Inflammatory macrophage (primary cell): ENCODE measurements at places on chromosomes 13 and 19.

- no peak for DNase-seq
Measured at GRCh38 chr13:48429886-48430285, 17.0 kb upstream of the LPAR6 start.

GRCh38 chr13:106329941-106330340 lies 205.5 kb downstream of the EFNB2 start:
- no peak for DNase-seq

DNA sequence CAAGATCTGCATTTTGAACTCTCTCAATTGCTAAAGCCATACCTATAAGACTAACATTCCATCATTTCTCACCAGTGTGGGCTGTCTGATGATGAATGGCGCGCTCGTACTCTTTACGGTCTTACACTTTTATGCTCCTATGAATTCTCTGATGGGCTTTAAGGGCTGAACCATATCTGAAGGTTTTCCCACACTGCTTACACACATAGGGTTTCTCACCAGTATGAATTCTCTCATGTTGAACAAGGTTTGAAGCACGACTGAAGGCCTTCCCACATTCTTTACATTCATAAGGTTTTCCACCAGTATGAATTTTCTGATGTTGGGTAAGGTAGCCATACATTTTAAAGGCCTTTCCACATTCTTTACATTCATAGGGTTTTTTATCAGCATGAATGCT lies 18.8 kb upstream of the ZNF607 start:
- DNase-seq, result no peak

DNA sequence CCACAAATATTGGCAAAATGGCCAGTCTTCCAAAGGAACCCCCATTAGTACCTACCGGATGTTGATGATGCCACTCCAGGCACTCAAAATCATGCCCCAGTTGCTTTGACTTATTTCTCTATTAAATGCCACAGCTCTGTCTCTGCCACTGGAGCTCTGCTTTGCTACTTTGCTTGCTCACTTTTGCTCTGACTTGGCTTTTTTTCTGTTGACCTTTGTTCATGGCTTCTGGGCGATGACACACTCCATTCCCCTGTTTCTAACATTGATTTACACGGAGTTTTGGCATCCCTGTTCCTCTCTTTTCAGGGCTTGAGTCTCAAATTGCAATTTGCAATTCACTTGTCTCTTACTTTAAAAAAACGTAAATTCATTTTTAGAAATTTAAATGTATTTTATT lies 217.1 kb upstream of the SPRY2 start:
- DNase-seq, result no peak

DNA sequence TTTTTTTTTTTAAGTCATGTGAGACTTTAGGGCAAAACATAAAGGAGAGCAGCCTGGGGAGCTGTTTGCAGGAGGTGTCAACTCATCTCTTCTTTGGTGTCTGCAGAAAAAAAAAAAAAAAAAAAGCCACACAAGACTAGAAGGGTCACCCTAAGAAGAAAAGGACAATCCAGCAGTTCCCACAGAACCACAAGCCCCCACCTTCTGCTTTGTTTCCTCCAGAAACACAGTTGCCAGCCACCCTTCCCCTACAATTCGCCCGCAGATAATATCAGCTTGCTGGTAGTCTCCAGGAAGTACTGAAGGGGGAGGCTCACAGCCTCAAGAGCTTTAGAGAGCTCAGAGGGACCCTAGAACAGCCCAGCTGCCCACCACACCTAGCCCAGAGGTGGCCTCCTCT lies 22.3 kb upstream of the ZBTB7A start:
- DNase-seq, result peak; percentile 46

DNA sequence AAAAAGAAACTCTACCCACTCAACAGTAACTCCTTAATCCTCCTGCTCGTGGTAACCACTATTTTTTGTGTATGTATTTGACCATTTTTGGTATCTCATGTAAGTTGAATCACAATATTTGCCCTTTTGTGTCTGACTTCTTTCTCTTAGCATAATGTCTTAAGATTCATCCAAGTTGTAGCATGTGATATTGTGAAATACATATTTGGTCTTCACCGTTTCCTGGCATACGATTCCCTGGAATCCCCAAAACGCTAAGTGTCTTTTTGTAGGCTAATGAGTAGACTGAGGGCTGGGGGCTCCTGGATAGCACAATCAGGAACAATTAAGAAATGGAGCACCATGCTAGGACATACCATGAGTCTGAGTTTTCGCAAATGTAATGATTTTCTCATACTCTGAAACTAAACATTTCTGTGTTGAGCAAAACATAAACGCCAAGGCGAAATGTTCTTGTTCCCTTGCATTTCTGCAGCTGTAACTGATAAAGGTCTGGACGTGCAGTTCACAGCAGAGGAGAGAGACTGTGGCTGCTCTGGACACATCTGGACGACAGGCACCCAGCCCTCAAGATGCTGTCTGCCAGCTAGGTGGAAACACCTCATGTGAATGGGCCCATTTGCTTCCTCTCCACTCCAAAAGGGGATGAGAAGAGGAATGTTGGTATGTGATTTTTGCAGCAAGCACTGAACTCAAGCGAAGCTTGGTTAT lies 38.4 kb downstream of the BRD4 start:
- DNase-seq, result no peak

GRCh38 chr13:60755380-60756163 lies 358.6 kb downstream of the TDRD3 start:
- DNase-seq, result no peak

DNA sequence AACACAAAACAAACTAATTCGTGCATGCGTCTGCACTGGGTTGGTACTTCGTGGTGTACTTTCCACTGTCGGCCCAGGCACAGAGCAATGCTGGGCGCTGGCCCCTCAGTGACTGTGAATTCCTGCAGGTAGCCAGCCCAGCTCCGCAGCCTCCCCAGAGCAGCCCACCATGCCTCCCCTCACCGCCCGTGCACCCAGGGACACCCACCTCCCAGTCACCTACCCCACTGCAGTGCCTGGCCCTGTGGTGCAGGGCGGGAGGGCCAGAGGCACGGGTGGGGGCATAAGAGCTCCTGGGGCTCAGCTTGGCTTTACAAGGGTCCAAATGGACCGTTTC lies 93.1 kb upstream of the ZNF507 start:
- DNase-seq, result no peak

DNA sequence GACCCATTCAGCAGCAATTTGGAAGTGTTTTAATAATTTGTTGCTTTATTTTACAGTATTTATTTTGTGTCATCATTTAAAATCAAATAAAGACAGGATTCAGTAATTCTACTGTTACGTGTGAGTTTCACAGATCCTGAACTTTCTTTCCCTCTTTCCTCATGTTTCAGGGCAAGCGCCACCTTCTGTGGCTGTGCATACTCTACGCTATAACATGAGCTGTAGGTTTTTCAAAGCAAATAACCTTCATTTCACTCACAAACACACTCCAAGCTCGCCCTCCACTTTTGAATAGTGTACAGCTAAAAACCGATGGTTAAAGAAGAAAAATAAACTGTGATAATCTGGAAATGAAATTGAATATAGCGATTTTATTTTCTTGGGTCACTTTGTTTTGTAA lies 753.3 kb downstream of the OLFM4 start:
- DNase-seq, result no peak

DNA sequence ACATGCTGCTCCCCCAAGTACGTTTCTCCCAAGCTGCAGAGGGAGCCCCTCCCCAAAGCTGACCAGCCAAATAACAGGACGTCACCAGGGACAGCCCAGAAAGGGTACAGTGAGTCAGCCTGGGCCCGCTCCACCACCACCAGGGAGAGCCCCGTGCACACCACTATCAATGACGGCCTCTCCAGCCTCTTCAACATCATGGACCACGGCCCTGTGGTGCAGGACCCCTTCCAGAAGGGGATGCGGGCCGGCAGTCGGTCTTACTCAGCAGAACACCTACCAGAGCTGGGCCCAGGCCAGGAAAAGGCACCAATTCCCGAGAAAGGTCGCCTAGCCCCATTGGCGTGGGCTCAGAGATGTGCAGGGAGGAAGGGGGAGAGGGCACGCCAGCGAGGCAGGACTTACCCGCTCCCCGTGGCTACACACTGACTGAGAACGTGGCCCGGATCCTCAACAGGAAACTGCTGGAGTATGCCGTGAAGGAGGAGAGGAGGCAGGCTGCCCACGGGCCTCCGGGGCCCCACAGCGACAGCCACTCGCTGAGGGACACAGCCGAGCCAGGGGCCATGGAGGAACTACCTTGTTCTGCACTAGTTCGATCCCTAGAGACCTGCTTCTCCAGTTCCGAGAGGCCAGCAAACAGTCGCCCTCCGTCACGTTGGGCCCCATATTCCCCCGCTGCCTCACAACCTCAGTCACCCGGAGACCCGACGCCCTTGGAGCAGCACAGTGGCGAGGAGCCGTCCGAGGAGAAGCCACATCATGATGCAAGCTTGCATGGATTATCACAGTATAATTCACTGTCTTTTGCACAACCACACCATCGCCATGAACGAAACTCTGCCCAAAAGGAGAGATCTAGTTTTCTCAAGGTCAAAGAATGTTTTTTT lies 815.9 kb upstream of the KLHL1 start:
- no peak for DNase-seq

DNA sequence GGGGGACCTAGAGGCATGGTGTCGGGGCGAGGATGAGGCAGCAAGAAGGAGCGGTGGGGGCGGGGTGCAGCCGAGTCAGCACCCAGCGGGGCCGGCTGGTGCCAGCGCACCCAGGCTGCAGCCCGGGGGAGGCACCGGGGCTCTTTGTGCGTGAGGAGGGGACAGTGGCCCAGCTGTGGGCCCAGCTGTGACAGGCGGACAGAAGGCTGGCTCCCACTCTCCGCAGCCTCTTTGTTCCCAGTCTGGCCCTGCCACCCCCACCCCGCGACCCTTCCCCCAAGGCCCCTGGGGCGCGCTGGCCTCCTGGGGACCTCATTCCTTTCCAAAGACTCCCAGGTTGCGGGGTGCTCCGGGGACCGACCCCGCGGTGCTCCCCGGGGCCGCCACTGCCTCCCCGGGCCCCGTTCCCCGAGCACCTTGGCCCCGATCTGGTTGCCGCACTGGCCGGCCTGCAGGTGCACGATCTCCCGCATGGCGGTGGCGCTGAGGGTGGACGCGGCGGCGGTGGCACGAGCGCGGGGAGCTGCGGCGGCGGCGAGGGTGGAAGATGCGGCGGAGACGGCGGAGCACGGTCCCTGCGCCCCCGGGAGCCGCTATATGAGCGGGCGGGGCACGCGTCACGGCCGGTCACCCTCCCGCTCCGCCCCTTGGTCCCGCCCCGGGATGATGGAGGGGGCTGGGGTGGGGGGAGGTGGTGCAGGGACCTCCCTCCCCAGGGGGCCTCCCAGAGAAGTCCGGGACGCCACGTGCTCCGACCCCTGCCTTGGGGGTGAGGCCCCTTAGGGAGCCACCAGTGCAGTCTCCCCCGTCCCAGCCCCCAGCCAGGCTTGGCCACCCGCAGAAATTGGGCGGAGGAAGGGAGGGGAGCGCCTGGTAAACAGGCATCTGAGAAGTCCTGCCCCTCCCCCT lies at the start of gene TUBB4A:
Gene TUBB4A, minus strand, starts transcription at position 570 of the 909 bp plus-strand sequence. Its CDS starts 97 bp downstream, at position 473.
- no peak for DNase-seq

- DNase-seq, result no peak
Measured at GRCh38 chr19:35262101-35262761, 6.5 kb upstream of the USF2 start.

DNA sequence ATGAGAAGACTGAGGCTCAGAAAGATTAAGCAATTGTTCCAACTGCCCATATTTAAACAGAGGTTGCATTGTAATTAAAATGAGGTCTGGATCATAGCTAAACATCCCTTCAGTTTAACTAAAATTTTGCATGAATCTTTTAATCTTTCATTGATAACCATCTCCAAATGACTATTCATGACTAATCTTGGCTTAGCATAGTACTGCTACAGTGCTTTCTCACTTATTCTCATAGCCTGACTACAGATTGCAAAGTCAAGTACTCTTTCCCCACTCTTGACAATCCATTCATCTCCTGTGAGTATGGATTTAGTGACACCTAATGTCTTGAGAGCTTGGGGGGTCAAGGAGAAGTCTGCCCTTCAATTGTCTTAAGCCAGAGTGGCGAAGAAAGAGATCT lies 258.4 kb downstream of the RFC3 start:
- no peak for DNase-seq

GRCh38 chr13:44815623-44816022 lies 173.6 kb downstream of the NUFIP1 start:
- DNase-seq, result peak; percentile 57

DNA sequence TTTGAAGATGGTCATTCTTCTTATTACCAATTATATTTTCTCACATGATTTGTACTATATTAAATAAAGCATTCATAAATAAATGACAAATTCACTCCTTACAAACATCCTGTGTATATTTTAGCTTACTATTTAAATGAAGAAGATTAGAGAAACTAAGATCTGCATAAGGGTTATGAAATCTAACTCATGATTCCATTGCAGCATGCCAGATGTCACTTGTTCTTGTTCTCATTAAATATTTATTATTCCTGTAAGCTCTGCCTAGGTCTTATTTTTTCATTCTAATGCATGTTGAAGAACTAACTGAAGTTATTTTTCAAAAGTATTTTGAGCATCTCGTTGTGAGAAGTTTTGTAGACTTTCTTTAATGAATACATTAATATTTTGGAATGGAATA lies 18.3 kb downstream of the NUP58 start:
- DNase-seq, result peak; percentile 74

DNA sequence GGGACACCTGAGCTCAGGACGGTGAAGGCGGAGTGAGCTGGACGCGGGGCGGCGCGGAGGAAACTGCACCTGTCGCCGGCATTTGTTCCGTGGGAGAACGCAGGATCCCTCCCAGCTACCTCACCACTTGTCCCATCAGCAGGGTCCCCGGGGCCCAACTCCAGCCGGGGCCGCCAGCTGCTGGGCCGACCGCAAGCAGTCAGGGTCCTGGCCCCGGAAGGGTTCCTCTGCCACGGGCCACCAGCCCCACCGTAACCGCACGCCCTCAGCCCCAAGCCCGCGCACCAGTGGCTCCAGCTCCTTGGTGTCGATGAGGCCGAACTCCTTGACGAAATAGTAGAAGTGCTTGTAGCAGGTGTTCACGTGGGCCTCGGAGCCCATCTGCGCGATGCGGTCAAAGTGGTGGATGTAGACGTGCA lies 19.6 kb downstream of the MOB3A start:
- no peak for DNase-seq

DNA sequence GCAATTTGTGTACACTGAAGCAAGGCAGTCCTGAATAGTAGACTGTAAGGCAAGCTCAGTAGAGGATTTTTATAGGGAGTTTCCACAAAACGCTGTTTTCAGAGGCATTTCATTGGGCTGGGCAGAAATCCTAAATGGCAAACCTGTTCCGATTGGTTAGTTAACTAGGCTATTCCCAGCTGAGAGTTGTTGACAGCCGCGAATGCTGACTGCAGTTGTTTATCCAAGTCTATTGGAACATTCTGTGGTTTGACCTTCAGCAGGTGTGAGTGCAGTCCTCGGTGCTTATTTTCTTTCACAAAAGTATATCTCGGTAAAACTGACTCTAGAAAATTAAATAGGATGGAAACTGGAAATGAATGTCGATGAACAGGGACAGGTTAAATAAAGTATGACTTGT lies 45.4 kb downstream of the TPT1 start:
- no peak for DNase-seq

DNA sequence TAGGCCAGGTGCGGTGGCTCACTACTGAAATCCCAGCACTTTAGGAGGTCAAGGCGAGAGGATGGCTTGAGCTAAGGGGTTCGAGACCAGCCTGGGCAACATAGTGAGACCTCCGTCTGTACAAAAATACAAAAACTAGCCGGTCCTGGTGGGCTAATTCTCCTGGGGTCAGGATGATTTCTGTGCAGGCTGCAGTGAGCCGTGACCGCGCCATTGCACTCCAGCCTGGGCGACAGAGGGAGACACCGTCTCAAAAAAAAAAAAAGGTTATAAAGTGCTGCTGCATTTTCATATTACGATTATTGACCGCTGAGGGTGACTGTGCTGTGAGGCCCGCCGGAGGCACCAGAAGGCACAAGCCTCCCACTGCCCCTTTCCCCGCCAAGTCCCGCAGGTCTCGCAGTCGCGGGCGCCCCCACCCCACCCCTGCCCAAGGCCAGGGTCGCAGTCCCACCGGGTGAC lies 477 bp upstream of the PLEKHF1 start:
- DNase-seq, result no peak
